T-helper 1 cell (primary cell): ENCODE measurements at places on chromosomes 11 and 22.

DNA sequence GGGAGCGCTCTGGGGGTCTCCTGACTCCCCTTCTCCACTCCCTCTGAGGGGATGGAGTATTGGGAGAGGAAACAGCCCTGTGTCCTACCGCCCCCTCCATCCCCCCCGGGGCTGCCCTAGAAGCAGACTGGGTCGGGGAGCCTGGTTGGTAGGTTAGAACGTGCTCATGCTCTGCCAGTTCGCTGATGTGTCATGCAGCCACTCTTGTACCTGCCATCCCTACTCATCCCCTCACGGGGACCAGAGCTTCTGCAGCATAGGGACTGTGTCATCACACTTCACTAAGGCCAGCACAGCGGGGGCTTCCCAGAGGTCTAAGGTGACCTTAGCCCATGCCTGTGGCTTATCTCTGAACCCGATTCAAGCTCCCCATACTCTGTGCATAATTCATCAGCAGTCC, 4.7 kb downstream of the KCNJ1 start:
- DNase-seq, result no peak

GRCh38 chr22:45686836-45687235, 15.2 kb downstream of the ATXN10 start:
- DNase-seq, result no peak

- DNase-seq, result no peak
Observed at GRCh38 chr11:1267441-1268100, 41.9 kb downstream of the TOLLIP start.

DNA sequence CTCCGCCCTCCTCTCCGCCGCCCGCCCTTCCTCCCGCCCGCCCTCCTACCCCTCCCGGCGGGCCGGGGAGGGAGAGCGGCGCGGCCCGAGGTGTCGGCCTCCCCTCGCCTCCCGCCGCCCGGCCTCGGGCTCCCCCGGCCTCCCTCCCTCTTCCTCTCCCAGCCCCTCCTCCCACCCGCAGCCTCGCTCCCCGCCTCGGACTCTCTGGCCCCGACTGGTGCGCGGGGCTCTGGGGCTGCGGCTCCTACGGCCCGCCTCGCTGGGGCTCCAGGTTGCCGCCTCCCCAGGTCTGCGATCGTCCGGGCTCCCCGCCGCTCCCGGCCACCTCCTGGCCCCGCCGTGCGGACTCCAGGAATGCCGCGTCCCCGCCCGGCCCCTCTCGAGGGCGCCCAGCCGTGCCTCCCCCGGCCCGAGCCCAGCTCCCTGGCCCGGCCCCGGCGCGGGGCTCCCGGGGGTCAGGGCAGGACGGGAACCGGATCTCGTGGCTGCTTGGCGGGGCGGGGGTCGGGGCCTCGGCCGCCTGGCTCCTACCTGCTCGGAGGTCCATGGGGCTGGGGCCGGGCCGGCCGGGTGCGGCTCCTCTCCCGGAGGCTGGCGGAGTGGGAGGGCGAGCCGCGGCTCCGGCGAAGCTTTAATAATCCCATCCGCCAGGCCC, at the start of gene CLCF1:
Gene CLCF1 (minus strand): TSS at position 606 of the 655 bp plus-strand sequence. CDS start 59 bp downstream, at position 547.
- no peak for DNase-seq

- DNase-seq, result no peak
Observed at GRCh38 chr11:35248558-35249323, 109.8 kb downstream of the CD44 start.

DNA sequence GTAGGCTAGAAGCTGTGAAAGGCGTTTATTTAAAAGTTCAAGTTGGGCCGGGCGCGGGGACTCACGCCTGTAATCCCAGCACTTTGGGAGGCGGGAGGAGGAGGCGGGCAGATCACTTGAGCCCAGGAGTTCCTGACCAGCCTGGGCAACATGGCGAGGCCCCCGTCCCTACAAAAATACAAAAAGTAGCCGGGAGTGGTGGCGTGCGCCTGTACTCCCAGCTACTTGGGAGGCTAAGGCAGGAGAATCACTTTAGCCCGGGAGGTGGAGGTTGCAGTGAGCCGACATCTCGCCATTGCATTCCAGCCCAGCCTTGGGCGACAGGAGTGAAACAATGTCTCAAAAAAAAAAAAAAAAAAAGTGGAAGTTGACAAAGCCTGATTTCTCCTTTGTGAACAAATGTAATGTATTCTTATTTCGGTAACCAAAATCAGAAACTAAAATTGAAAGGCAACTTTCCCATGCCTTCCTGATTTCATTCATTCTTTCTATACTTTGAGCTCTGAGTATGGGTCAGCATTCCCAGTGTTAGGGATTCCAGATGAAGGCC, 825 bp downstream of the PTPMT1 start:
- DNase-seq, result no peak

- DNase-seq, result no peak
Observed at GRCh38 chr11:95593111-95593510, 196.5 kb downstream of the FAM76B start.

GRCh38 chr11:12591706-12592105, 82.5 kb upstream of the TEAD1 start:
- no peak for DNase-seq

- DNase-seq, result no peak
Observed at GRCh38 chr11:131478341-131478740, 107.9 kb downstream of the NTM start.

GRCh38 chr11:102239911-102240310, 77.4 kb upstream of the BIRC3 start:
- no peak for DNase-seq

- DNase-seq, result no peak
Observed at GRCh38 chr11:29432719-29433325, 584.0 kb downstream of the KCNA4 start.

DNA sequence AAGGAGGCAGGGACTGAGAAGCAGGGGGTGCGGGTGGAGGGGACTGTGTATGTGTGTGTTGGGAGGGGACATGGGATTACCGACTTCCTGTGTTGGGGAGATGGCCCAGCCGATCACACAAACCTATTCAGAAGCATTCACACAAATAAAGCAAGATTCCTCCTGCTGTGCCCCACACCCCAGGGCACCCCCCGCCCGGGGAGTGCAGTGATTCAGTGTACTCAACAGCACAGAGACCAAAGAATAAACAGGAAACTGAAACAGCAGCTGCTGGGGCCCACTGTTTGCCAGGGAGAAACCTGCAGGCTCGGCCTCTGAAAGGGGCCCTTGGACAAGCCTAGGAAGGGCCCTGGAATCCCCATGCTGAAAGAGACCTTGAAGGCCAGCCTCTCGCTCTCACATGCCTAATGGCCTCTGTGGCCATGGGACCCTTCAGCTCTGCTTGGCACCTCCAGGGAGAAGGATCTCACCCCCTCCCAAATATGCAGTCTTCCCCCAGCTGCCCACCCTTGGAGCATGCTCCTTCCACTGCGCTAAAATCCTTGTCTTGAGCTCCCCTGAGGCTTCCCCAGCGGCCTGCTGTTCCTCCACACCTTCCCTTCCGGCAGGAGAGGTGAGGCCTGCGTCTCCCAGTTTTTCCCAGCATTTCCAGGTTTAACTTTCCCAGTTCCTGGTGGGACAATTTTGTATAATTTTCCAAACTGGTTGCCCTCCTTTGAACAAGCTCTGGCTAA, 72.9 kb downstream of the CSNK2A3 start:
- DNase-seq, result no peak

DNA sequence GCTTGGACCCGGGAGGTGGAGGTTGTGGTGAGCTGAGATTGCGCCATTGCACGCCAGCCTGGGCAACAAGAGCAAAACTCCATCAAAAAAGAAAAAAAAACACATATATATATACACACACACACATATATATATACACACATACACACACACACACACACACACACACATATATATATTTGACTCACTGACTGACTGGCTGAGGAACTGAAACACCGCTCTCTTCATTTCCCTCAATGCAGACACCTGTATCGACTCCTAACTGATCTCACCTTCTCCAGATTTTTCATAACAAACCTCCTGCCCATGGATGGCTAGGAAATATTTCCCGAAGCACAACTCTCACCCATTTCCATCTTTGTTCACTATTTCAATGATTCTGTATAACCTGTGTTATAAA, 140.7 kb upstream of the ANO3 start:
- DNase-seq, result no peak

GRCh38 chr11:127609025-127609773, 608.6 kb upstream of the KIRREL3 start:
- no peak for DNase-seq

GRCh38 chr11:8310743-8311298, 47.1 kb upstream of the LMO1 start:
- DNase-seq, result no peak

GRCh38 chr22:47175151-47176025, 412.9 kb downstream of the TBC1D22A start:
- no peak for DNase-seq

DNA sequence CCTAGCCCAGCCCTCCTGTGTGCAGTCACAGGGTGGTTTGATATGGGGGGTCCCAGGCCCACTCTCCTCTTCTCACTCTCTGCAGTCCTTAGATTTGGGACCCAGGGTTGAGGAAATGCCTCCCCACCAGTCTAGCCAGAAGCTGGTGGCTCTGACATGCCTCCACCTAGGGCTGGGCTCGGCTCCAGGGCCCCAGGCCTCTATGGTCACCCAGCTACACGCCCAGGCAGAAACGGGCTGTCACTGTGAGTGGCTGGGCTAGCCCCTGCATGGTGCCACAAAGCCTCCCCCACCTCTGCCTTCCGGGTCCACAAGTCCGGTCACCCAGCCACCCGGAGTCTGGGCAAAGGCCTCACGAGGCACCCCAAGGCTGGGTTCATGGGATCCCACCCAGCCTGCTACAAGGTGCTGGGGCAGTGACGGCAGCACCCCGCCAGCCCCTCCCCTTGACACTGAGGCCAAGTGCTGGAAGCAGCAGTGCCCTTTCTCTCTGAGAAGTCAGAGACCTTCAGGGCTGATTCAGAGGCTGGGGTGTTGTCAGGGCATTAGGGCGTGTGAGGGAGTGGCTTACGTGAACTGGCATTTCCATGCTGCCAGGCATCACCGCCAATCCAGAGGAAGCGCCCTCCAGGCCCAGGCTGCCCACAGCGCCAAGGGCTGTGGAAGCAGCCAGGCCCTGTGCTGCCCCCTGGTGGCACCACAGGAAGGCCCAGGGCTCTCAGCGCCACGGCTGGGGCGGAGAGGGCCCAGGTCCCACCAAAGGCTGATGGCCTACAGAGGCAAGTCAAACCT, 638 bp upstream of the PITPNM1 start:
- peak; percentile 82 for DNase-seq

- no peak for DNase-seq
Observed at GRCh38 chr11:86099874-86100273, 31.0 kb upstream of the PICALM start.

GRCh38 chr11:18706330-18707243, 8.0 kb downstream of the TMEM86A start:
- peak; percentile 33 for DNase-seq

- no peak for DNase-seq
Observed at GRCh38 chr11:44597358-44598012, 32.0 kb downstream of the CD82 start.

DNA sequence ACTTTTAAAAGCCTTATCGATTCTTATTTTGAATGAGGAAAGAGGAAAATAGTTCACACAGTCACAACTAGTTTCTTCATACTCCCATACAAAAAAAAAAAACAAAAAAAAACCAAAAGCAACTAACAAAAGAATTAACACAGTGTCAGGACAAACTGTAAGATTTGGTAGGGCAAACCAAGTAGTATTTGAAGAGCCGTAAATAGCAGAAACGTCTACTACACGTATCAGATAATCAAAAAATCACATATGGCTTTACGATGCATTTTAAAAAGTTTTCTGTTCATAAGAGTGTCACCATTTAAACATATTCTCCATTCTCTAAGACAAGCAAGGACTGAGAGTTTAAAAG, 2.3 kb downstream of the PICALM start:
- DNase-seq, result no peak

DNA sequence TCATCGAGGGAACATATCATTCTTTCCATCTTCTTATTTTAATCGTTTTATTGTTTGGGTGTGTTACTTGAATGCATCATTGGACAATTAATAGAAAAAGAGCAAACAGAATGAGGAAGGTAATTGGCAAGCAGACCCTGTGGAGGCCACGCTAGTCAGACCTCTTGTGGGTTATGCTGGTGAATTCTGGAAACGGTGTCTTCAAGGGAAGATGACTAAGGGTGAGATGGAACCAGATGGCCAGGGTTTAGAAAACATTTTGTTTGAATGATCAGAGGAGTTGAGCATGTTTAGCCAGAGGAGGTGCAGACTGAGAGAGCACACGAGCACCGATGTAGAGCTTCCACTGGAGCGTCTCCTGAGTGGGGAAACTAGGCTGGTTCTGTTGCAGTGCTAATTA, 8.5 kb downstream of the ST14 start:
- no peak for DNase-seq

DNA sequence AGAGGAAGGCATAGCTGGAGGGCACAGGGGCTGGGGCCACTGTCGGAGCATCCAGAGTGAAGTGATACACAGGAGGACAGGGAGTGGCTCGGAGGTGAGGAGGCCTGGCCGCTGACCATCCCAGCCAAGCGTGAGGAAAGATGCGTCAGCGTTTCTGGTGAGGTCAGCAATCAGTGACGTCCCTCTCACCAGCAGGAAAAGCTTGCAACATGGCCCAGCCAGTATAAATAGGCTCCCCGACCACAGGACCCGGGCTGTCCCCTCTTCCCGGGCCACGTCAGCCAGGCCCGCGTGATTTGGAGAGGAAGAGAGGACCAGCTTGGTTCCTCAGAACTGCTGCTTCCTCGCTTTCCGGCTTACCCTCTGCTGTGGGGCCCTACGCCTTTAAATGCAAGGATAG, 4.2 kb upstream of the OSM start:
- no peak for DNase-seq

GRCh38 chr22:20652130-20652529, 121.8 kb upstream of the SERPIND1 start:
- DNase-seq, result no peak

- DNase-seq, result no peak
Observed at GRCh38 chr11:94740083-94741021, 27.8 kb upstream of the AMOTL1 start.

GRCh38 chr11:113994077-113994954, 19.4 kb downstream of the HTR3A start:
- no peak for DNase-seq

GRCh38 chr11:70736937-70737640, 338.8 kb downstream of the CTTN start:
- DNase-seq, result no peak

- DNase-seq, result no peak
Observed at GRCh38 chr11:93939084-93939760, 81.9 kb upstream of the HEPHL1 start.

- DNase-seq, result no peak
Observed at GRCh38 chr22:49204599-49205482, 622.8 kb downstream of the BRD1 start.

DNA sequence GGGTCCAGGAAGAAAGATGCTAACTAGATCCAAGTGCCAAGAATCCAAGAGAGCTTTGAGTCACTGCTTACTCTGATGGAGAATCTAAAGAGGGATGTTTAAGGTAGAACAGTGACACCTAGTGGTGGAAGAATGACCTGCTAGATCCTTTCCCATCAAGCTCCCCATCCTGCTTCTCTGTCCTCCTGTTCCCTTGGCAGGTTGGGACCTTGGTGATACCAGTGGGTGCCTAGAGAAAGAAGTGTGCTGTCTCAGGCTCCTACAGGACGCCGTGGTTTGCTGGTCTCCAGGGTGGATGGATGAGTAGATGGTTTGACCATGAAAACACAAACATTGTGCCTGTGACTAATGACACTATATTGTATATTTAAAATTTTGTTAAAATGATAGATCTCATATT, 383.7 kb downstream of the TMEM135 start:
- peak; percentile 20 for DNase-seq

GRCh38 chr11:73320763-73321603, 12.9 kb downstream of the ARHGEF17 start:
- no peak for DNase-seq
